ENCODE measurements at places on chromosomes 12 and 14. TPM values are rescaled to one million over a fixed set of nuclear protein-coding genes. Genes with fewer than 3 reads are reported as not detected.

Gene RHOJ
- total RNA-seq = not detected

Gene NTS
- not detected for total RNA-seq

Gene EPYC
- total RNA-seq = not detected

Gene SMOC1
- total RNA-seq = not detected

Gene KRT84
- not detected for total RNA-seq

Gene POTEM
- not detected for total RNA-seq
